ENCODE measurements at places on chromosomes 4 and X.
A peak's percentile ranks its signal among the peaks of the same experiment; 100 is the strongest.

DNA sequence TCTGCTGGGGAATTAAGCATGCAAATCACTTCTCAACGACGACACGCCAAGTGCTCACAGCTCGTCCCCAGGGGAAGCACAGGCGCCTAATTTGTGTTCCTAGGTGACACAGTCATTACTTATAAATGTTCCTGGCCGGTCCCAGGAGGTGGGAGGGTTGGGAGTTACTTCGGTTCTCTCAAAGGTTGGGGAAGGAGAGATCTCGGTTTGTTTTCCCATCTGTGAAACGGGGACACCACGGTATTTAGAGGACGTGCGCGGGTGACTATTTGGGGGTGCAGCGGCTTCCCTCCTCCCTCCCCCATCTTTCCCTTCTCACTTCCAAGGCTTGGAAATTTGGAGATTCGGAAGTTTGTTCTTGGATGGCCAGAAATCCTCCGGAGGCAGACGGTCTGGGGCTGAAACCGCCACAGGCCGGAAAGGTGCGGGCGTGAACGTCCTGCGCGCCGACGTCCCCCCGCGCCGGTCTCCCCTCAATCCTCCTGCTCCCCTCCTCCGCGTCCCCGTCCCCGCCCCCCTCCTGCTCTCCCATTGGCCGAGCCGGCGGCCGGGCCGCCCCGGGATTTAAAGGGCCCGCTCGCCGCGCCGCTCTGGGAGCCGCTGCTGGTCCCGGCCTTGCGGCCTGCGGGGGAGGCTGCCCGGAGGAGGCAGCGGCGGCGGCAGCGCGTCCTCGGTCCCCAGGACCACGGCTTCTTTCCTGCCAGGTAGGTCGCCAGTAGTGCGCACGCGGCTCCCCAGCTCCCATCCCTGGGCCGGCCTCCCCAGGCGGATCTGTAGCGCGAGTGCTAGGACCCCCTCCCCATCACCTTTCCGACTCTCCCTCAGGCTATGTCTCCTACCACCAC lies at the start of gene PORCN:
Gene PORCN, plus strand, starts transcription at position 593 of the 845 bp plus-strand sequence. CDS start 829 bp downstream, outside the sequence.
- peak; percentile 53 for DNase-seq

- no peak for DNase-seq
Observed at GRCh38 chrX:54415534-54416350, 24.5 kb upstream of the TSR2 start.

DNA sequence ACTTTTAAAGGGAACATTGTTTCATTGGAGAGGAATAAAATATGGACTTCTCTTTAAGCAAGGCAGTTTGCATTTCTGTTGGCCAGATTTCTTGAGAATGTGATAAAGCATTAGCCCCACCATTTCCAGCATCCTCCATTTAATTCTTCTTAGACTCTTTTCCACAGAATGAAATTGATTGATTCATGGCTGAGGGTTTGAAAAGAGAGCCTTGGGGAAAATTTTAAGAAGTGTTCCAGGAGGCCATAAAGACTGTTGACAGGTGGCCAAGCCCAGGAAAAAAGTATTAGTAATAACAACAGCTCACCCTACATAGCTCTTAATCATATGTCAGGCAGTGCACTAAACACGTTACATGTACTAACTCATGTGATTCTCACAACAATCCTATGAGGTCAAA lies 53.4 kb downstream of the SHROOM3 start:
- DNase-seq, result no peak

- peak; percentile 19 for DNase-seq
Observed at GRCh38 chrX:24647257-24648058, at the start of gene PCYT1B. PCYT1B (minus strand) TSS chrX:24647347; CDS start chrX:24647105, 242 bp downstream.

DNA sequence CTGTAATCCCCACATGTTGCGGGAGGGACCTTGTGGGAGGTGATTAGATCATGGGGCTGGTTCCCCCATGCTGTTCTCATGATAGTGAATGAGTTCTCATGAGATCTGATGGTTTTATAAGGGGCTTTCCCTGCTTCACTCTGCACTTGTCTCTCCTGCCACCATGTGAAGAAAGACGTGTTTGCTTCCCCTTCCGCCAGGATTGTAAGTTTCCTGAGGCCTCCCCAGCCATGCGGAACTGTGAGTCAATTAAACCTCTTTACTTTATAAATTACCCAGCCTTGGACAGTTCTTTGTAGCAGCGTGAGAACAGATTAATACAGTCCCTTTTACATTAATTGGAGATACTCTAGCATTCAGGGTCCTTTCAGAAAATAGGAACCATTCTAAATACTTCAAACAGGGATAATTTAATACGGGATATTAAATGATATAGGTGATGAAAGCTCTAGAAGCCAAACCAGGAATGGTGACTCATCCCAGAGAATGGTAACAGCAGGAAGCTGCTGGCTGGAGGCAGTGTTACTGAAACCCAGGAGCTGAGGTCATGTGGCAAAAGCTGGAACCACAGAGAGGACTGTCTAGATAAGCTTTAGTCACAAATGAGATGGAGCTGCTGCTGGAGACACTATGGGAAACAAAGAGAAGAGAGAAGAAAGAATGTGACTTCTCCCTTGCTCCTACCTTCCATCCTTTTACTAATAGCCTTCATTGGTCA lies 57.3 kb downstream of the GSTCD start:
- DNase-seq, result no peak

GRCh38 chr4:83138946-83139345 lies 24.4 kb upstream of the PLAC8 start:
- DNase-seq, result no peak

DNA sequence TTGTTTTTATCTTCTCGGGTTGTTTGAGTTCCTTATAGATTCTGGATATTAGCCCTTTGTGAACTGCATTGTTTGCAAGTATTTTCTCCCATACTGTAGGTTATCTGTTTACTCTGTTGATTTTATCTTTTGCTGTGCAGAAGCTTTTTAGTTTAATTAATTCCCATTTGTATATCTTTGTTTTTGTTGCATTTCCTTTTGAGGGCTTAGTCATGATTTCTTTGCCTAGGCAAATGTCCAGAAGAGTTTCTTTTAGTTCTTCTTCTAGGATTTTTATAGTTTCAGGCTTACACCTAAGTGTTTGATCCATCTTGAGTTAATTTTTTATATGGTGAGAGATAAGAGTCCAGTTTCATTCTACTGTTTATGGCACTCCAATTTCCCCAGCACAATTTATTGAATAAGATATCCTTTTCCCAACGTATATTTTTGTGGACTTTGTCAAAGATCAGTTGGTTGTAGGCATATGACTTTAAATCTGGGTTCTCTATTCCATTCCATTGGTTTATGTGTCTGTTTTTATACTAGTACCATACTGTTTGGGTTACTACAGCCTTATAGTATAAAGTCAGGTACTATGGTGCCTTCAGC lies 54.3 kb downstream of the EGF start:
- DNase-seq, result no peak

DNA sequence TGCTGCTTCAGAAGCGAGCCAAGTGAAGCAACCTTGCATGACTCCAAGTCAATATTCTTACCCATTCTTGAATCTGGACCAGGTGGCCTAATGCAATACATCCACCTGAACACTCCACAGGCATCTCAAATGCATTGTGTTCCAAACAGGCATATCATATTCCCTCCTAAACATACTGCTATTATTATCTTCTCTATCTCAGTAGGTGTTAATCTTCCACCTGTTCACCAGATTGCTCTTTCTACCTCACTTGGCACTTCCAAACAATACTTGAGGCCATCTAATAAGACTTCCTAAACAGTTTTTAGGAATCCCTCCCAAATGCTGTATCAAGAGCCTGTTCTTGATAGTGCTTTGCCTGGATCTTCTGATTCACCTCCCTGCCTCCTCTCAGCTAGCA lies 90.7 kb downstream of the GPRIN3 start:
- no peak for DNase-seq

DNA sequence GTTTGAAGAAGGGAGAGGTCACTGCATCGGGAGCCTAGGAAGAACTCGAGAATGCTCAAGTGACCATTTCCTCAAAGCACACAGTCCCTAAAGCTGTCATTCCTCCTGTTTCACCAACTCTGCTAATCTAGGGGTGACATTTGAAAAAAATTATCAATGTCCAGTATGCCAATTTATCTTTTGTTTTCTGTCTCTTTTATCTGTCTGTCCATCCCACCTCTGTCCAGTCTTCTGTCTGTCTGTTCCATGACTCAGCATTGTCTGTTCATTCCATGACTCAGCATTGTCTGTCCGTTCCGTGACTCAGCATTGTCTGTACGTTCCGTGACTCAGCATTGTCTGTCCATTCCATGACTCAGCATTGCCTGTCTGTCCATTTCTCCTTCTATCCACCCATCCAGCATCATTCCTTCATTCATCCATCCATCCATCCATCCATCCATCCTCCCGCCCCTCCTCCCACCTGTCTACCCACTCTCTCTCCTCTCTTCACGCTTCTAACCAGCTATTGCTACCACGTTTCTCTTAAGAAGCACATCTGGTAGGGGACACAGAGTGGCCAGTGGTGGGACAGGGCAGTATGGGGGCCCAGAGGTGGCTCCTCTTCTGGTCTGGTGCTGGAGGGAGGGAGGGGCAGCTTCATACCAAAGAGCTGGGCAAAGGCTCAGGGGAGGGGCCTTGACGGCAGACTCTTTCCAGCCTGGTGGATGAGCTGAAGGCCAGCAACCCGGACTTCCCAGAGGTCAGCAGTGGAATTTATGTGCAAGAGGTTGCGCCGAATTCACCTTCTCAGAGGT lies 34.1 kb downstream of the HTRA3 start:
- DNase-seq, result no peak

- no peak for DNase-seq
Observed at GRCh38 chr4:40321574-40322275, 13.4 kb upstream of the CHRNA9 start.

- no peak for DNase-seq
Observed at GRCh38 chrX:55787063-55787462, 69.5 kb downstream of the RRAGB start.

GRCh38 chr4:55973650-55974049 lies 24.9 kb downstream of the CEP135 start:
- no peak for DNase-seq

DNA sequence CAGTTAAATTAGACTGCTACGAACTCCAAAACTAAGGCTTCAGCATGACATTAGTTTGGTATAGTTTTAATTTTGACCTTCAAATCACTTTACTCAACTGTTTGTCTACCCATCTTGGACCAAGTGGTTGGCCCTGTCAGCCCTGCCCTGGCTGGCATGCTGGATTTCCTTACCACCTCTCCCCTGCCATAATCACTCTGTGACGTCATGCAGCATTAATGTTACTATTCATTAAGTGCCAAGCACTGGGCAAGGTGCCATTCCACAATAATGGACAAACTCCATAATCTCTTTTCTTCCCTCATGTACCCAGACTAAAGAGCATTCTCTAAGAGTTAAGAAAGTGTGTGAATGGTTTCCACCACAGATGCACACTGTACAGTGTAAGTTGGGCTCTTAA lies 277.0 kb upstream of the INTU start:
- no peak for DNase-seq

DNA sequence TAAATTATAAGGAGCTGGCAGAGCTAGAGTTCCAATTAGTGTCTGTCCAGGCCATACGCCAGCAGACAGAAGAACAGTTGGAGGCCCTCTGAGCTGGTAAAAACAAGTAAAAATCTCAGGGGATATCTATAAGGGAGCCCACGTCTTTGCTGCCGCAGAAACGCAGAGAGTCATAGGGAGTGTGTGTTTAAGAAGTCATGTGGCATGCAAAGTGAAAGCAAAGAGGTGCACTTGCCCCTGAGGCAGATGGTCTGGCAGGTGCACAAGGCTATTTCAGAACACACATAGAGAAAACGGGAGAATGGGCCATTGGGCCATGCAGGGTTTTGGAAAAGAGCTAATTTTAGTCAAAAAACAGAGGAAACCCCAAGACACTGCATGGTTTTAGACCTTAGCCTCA lies 92.7 kb downstream of the NAP1L3 start:
- DNase-seq, result no peak

- no peak for DNase-seq
Observed at GRCh38 chr4:31234494-31234893, 514.3 kb downstream of the PCDH7 start.

DNA sequence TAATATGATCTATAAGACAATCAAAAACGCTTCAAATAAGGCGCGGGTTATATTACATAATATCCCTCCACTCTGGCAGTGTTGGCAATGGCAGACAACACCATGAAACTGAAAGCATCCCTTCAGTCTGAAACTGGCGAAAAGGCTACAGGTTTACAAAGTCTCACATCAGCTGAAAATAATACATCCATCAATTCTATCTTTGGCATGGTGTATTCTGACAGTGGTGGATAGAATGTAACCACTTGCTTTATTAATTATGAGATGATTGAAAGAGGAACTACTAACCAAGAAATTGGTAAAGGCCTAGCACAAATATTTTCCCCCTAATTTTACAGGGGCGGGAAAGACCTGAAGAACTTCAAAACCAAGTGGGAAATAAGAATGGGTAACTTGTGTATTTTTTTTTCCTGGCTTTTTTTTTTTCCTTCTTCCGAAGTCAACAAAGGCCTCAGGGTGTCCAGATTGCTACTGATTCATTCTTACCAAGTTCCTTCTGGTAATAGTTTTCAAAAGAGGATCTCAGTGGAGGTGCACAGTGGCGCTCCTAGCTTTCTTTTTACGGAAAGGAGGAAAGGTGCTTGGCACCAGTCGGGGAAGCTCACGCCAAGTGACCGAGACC lies 728 bp downstream of the UBA6 start:
- no peak for DNase-seq

GRCh38 chr4:130722361-130722760 lies 1626.4 kb downstream of the C4orf33 start:
- no peak for DNase-seq

GRCh38 chr4:100569196-100569595 lies 51.4 kb upstream of the EMCN start:
- DNase-seq, result no peak

DNA sequence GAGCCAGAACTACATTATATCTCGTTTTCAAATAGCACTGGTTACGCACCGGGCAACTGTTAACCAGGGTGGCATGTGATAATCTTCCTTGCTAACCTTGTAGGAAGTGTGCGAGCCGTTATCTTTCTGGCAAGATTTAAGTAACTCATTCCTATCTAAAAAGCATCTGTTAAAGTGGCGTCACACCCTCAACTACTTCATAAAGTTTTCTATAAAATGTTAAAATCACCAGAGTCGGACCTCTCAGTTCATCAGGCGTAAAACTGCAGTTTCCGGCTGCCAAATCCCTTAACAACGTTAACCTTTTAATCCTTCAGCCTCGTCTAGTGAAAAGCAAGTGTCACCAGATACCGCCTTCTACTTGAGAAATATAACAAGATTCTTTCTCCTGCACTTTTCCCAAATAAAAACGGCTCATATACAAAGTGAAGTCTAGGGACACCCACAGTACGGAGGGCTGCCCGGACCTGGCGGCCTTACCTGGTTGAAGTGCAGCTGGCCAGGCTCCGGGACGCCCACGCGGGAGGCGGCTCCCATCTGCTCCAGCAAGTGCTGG lies 1.2 kb downstream of the SLC39A8 start:
- DNase-seq, result no peak

- peak; percentile 6 for DNase-seq
Observed at GRCh38 chrX:48648336-48648751, 35.3 kb upstream of the WAS start.

GRCh38 chrX:65607070-65607742 lies 60.2 kb upstream of the MSN start:
- no peak for DNase-seq
